ENCODE measurements at places on chromosomes 7 and 10. TPM values are rescaled to one million over a fixed set of nuclear protein-coding genes. Genes with fewer than 3 reads are reported as not detected.

The PDE1C gene
- 5.5 TPM for total RNA-seq

The PAPOLB gene
- total RNA-seq: 0.06 TPM

The TFEC gene
- 14.4 TPM for total RNA-seq

The ZNF25 gene
- 10.8 TPM for total RNA-seq

The TEX36 gene
- not detected for total RNA-seq

GRCh38 chr7:43004082-43004481 is 71.9 kb downstream of the MRPL32 start:
- no peak for DNase-seq

DNA sequence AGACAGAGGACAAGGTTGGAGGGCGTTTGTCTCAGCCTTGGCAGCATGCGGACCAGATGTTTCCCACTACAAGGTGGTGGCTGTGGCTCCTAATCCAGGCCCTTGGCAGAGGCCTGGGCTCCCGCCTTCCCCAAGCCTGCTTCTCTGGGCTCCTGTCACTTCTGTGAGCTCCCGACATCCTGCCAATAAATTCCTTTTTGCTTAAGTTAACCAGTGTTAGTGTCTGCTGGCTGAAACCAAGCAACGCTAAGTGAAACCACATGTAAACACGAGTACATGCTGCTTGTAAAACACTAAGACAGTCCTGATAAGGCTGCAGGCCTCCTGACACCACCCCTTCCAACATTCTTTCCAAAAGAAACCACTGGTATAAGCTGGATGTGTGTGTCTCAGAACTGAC is 263.6 kb upstream of the ZMIZ1 start:
- DNase-seq: peak; percentile 79

DNA sequence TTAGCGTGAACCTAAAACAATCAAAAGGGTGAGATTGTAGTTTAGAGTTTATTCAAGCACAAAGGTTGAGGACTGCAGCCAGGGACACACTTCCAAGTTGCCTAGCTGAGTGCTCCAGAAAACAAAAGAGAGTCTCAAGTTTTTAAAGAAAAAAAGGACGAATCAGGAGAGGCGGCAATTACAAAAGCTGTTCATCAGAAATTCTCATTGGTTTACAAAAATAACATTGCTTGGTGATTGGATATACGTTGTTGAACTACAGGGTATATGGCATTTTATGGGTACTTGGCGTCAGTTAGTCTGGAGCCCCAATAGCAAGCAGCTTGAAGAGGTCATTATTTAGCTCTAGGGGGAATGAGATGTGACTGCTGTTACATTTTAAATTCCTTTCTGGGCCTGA is 11.5 kb downstream of the ZNF438 start:
- peak; percentile 50 for DNase-seq

DNA sequence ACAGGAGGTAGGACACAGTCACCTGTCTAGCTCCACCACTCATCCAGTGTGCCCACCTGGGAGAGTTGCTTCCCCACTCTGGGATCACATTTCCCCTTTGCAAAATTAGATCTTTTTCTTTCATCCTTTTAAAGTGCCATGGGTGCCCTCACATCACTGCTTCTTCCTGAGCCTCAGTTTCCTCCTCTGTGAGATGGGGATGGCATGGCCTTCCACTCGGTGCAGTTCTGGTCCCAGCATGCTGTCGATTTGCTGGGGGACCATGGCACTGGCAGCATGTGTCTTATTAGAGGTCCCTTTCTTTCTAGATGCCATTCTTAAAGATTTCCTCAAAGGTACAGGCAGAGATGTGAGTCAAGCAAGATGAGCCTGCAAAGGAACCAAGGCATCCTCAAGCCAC is 158.3 kb upstream of the ZMIZ1 start:
- no peak for DNase-seq

DNA sequence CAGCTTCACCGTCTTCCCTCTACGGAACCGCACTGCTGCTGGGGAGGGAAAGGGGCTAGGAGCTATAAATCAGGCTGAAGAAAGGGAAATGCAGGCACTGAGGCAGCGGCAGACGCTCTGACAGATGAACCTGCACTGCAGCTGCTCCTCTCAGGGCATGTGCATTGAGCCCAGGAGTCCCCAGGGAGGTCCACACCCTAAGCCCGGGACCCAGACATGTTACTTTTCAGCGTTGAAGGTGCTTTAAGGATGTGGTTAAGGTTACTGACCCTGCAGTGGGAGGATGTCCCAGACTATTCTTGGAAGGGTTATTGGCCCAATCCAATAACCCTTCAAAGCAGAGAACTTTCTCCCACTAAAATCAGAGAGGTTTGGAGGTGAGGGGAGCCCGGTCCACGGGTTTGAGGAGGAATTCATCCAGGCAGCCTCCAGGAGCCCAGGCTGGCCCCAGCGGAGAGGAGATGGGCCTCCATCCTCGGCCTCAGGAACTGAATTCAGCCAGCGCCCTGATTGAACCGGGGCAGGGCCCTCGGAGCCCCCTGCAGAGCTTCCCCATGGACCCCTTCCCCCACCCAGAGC is 75.4 kb downstream of the ADARB2 start:
- no peak for DNase-seq

DNA sequence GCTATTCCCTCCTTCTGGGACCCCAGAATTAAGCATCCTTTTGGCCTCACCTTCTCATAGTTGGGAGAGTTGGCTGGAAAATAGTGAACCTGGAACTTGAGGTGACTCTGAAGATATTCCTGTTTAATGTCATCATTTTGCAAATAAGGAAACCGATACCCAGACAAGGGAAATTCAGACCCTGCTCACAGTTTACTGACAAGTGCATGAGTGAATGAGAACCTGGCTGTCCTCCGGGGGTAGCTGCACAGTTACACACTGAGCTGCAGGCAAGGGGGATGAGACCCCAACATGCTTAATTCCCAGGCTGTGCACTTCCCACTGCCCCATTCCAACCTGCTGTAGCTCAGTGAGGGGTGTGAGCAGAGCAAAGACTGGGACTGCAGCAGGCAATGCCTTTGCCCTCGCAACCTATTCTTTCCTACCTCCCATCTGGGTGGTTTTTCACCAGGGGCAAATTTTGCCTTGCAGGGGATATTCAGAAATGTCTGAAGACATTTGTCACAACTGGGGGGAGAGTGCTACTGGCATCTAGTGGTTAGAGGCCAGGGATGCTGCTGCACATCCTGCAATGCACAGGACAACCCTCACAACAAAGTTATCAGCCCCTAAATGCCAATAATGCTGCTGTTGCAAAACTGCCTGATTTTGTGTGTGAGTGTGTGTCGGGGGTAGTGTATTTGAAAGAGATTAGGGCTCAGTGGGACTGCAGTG is 136.2 kb downstream of the SORCS3 start:
- DNase-seq: no peak

- DNase-seq: no peak
Observed at GRCh38 chr10:74011770-74012169, 13.9 kb downstream of the VCL start.

GRCh38 chr10:70445718-70446657 is 4.5 kb upstream of the NODAL start:
- no peak for DNase-seq

DNA sequence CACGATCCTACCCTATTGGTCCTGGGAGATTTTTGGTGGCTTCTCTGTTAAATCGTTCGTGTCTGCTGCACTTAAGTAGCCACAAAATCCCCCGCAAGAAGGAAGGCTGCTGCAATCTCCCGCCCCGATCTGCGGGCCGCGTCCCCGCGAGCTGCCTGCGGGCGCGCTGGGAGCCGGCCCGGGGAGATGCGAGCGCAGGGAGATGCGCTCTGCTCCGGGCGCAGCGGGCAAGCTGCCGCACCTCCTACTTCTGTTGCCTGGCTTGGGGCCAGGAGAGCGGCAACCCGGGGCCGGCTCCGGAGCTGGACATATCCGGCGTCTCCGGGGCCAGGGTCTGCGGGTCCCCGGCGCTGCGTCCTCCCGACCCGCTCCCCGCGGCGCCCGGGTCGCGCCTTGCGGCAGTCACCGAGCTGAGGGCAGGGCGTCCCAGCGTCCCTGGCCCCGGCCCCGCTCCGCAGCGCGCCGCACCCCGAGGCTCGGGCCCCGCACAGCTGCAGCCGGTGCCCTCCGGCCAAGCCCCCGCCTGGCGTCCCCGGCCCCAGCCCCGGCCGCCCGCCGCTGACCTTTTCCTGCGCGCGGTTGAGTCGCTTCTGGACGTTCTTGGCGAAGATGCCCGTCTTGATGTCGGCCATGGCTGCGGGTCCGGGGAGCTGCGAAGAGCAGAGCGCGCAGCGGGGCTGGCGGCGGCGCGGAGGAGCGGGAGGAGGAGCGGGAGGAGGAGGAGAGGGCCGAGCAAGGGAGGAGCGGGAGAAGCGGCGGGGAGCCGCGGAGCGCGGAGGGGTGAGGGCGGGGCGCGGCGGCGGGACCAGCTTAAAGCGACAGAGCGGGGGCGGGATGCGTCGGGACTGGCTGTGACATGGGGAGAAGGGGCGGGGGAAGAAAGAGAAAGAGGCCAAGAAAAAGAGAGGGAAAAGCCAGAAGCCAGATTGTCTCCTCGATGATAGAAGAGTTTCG is at the start of gene AMPH:
Gene AMPH (minus strand): TSS at position 654 of the 954 bp plus-strand sequence. CDS start 22 bp downstream, at position 632.
- DNase-seq: peak; percentile 83

Measured in kidney (tissue), 22 donors.